ENCODE measurements at places on chromosomes 11 and 22.

- no peak overlapping the region for H3K4me3 ChIP-seq
- DNase-seq = no peak
- H3K27me3 ChIP-seq = no peaks in the 10 kb centered on the region
Measured at GRCh38 chr22:43553451-43554258, 141.8 kb downstream of the MPPED1 start.

GRCh38 chr11:2833051-2833715 is 52.4 kb downstream of the CDKN1C start:
- H3K36me3 ChIP-seq = no peaks in the 10 kb centered on the region
- no peak for DNase-seq
- no peak overlapping the region for H3K27ac ChIP-seq
- H3K4me3 ChIP-seq = no peak overlapping the region
- no peaks in the 10 kb centered on the region for H3K27me3 ChIP-seq

- H3K27ac ChIP-seq = peak overlapping the region; percentile 97
- H3K4me3 ChIP-seq = peak overlapping the region; percentile 96
Measured at GRCh38 chr11:9313648-9314290, 624 bp downstream of the TMEM41B start.

- no peaks in the 10 kb centered on the region for H3K27me3 ChIP-seq
- H3K4me1 ChIP-seq = no peaks in the 10 kb centered on the region
- no peaks in the 10 kb centered on the region for H3K36me3 ChIP-seq
- no peak overlapping the region for H3K4me3 ChIP-seq
Measured at GRCh38 chr11:16338393-16338792, 18.0 kb downstream of the SOX6 start.

- no peak overlapping the region for H3K4me3 ChIP-seq
- H3K4me1 ChIP-seq = no peaks in the 10 kb centered on the region
- H3K27me3 ChIP-seq = no peaks in the 10 kb centered on the region
- no peaks in the 10 kb centered on the region for H3K36me3 ChIP-seq
- no peak overlapping the region for H3K27ac ChIP-seq
Measured at GRCh38 chr11:130653838-130654636, 205.6 kb downstream of the ADAMTS15 start.

DNA sequence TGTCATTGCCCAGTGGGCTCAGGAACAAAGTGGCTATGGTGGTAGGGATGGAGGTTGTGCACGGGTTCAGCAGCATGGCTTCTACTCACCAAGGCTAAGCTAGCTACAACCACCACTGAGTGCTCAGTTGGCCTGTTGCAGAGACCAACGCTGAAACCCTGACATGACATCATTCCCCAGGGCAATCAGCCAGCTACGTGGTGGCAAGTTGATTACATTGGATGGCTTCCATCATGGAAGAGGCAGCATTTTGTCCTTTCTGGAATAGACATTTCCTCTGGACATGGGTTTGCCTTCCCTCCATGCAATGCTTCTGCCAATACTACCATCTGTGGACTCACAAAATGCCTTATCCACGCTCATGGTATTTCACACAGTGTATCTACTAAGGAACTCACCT is 634.3 kb downstream of the OPCML start:
- H3K4me3 ChIP-seq = no peak overlapping the region
- no peak overlapping the region for H3K27ac ChIP-seq
- H3K4me1 ChIP-seq = no peaks in the 10 kb centered on the region
- H3K27me3 ChIP-seq = no peaks in the 10 kb centered on the region
- no peak for DNase-seq

GRCh38 chr11:95307286-95307685 is 76.3 kb upstream of the SESN3 start:
- no peak overlapping the region for H3K27ac ChIP-seq
- H3K4me3 ChIP-seq = no peak overlapping the region
- peaks cover 4% of the 10 kb centered on the region for H3K4me1 ChIP-seq

GRCh38 chr11:9660886-9661285 is 3.0 kb upstream of the SWAP70 start:
- DNase-seq = no peak
- peaks cover 8% of the 10 kb centered on the region for H3K36me3 ChIP-seq
- peaks cover 18% of the 10 kb centered on the region for H3K4me1 ChIP-seq
- no peak overlapping the region for H3K4me3 ChIP-seq

GRCh38 chr11:40281052-40281580 is 1178.3 kb downstream of the LRRC4C start:
- no peaks in the 10 kb centered on the region for H3K36me3 ChIP-seq
- H3K27ac ChIP-seq = no peak overlapping the region
- no peaks in the 10 kb centered on the region for H3K4me1 ChIP-seq
- DNase-seq = no peak

DNA sequence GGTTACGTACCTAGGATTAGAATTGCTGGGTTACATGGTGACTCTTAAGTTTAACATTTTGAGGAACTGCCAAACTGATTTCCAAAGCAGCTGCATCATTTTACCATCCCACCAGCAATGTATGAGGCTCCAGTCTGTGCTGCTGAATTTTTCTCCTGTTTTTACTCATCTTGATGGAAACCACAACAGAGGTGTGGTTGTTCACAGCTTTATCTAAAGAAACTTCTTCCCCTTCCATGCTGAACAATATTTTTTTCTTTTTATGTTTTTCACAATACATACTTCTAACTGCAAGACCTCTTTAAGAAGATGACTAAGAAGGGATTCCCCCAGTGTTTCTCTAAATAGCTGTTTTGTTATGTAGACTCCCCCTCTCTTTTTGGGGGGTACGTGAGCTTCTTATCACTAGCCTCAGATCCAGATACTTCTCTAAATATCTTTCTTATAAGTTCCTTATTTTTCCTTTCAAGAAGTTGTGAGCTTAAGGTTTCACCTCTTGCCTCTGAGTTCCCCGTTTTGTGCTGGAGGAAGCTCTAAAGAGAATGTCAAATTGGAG is 24.0 kb downstream of the TCP11L1 start:
- DNase-seq = no peak
- H3K4me1 ChIP-seq = peaks cover 45% of the 10 kb centered on the region
- no peaks in the 10 kb centered on the region for H3K27me3 ChIP-seq
- H3K4me3 ChIP-seq = no peak overlapping the region
- H3K27ac ChIP-seq = peak overlapping the region; percentile 50
- H3K36me3 ChIP-seq = peaks cover 66% of the 10 kb centered on the region

- H3K36me3 ChIP-seq = no peaks in the 10 kb centered on the region
- H3K4me3 ChIP-seq = no peak overlapping the region
- H3K27ac ChIP-seq = no peak overlapping the region
- peaks cover 9% of the 10 kb centered on the region for H3K27me3 ChIP-seq
Measured at GRCh38 chr22:17348464-17349103, 20.7 kb upstream of the CECR2 start.

- H3K4me3 ChIP-seq = no peak overlapping the region
- no peak overlapping the region for H3K27ac ChIP-seq
- H3K4me1 ChIP-seq = peaks cover 3% of the 10 kb centered on the region
- DNase-seq = no peak
- H3K36me3 ChIP-seq = peaks cover 23% of the 10 kb centered on the region
Measured at GRCh38 chr22:23683545-23683944, 7.3 kb upstream of the RGL4 start.

- H3K27ac ChIP-seq = no peak overlapping the region
- DNase-seq = no peak
- H3K27me3 ChIP-seq = no peaks in the 10 kb centered on the region
- peaks cover 53% of the 10 kb centered on the region for H3K36me3 ChIP-seq
Measured at GRCh38 chr11:124988063-124988462, 34.1 kb downstream of the CCDC15 start.

DNA sequence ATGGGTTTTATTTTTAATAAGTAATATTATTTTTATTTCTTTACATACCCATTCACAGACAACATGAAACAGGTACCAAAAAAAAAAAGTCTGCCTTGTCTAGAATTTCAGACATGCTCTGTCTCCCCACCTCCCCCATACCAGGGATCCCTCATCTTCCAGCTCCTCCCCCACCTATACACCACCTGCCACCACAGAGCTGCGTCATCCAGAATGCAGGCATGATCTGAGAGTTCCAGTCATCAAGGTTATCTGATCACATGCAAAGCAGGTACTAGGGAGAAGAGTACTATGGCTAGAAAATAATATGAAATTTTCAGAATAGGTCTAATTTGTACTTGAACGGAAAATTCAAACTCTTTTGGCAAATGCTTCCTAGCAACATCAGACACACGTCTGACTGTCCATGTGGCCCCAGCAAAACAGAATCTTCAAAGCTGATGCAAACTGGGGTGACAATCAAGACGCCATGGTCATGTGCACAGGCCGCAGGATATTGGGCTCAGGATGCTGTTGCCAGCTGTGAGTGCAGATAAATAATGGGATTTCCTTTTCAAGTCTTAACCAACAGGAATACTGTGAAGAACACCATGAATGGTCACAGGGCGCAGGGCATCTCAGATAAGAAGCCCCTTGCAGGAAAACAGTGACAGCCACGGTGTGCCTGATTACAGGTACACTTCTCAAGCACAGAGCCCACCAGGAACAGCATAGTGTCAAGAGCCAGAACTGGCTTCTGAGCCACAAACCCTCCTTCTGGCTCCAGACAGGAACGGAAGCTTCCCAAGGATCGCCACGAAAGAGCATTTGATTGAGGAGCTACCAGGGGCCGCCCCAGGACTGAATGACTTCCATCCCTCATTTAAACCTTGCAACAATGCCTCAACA is 169.5 kb downstream of the EFCAB6 start:
- H3K4me1 ChIP-seq = no peaks in the 10 kb centered on the region
- peaks cover 4% of the 10 kb centered on the region for H3K27me3 ChIP-seq
- no peak overlapping the region for H3K27ac ChIP-seq
- H3K36me3 ChIP-seq = peaks cover 5% of the 10 kb centered on the region
- H3K4me3 ChIP-seq = no peak overlapping the region

DNA sequence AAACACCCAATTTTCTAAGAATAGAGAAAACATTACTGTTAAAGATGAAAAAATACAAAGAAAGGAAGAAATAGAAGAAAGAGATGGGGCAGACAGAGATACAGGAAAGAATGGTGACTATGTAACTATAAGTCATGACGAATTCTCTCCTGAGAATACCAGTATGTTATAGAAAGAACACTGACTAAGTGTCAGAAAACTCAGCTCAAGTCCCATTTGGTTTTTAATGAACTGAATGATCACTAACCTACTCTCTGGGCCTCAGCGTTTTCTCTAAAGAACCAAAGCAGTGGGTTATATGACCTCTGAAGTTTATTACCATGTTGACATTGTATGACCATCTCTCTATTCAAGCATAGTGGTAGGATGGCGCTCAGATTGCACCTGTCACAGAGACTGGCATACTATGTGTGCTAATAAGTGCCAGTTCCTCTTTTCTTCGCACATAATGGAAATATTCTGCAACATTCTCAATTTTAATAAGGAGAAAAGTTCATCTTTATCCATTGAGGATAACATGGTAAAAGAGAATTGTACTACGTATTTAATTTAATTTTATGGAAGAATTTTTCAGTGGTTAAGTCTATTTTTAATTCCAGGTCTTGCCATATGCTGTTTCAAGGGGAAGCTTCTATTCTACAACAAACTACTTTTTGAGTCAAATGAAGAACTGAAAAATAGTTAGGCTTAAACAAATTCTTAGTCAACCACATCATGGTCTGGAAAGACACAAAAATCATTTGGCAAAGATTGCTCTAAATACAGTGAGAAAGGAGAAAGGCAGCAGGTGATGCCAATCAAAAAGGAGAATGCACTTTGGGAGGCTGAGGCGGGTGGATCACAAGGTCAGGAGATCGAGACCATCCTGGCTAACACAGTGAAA is 25.0 kb upstream of the EED start:
- no peak overlapping the region for H3K4me3 ChIP-seq
- H3K4me1 ChIP-seq = peaks cover 58% of the 10 kb centered on the region
- no peak for DNase-seq
- peak overlapping the region; percentile 70 for H3K27ac ChIP-seq
- H3K36me3 ChIP-seq = peaks cover 8% of the 10 kb centered on the region
- H3K27me3 ChIP-seq = no peaks in the 10 kb centered on the region

DNA sequence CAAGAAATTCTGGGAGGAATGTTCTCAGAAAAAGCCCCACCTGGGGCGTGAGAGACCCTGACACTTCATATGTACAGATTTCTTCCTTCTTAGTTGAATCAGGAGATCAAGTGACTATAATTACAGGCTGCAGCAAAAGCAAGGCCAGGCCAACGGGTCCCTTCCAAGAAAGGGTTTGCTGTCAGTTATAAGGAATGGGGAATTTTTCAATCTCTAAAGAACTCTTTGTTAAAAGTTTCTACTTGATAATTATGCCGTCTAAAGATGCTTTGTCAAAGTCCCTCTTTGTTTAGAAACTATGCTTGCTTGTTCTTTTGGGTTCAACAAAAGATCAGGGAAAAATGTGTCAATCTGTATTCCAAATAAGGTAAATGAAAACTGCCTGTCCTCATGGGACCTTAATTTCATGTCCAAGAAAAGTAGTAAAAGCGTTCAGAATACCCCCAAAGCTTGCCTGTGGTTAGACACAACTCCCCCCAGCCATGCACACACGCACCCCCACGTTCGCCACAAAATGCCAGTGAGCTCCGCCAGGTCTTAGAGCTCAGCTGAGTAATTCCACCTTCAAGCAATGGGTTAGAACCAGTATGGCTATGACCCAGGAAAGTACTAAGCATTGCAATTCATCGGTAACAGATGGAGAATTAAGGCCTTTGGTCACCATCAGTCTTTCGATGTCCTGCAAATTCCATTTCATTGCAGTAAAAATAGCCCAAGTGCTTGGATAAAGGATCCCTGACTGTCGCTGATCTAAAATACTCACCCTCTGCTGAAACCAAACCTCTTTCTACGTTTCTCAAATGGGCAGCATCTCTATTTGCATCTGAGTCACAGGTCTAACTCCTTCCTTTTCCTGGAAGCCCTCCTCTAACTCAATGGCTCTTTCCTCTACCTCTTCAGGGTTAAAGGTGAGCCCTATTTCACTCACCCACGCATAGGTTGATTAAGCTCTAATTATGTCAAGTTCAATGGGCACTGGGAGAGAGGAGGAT is 419.2 kb upstream of the SYN3 start:
- DNase-seq = no peak
- H3K4me3 ChIP-seq = no peak overlapping the region
- no peaks in the 10 kb centered on the region for H3K4me1 ChIP-seq

- no peak overlapping the region for H3K4me3 ChIP-seq
- no peak overlapping the region for H3K27ac ChIP-seq
- H3K36me3 ChIP-seq = peaks cover 23% of the 10 kb centered on the region
Measured at GRCh38 chr22:26722159-26722558, 64.8 kb downstream of the MIAT start.

- peaks cover 2% of the 10 kb centered on the region for H3K27me3 ChIP-seq
- H3K36me3 ChIP-seq = no peaks in the 10 kb centered on the region
- DNase-seq = no peak
- no peaks in the 10 kb centered on the region for H3K4me1 ChIP-seq
- no peak overlapping the region for H3K4me3 ChIP-seq
Measured at GRCh38 chr22:19565382-19566278, 41.4 kb upstream of the CLDN5 start.

- no peaks in the 10 kb centered on the region for H3K36me3 ChIP-seq
- DNase-seq = no peak
- no peak overlapping the region for H3K4me3 ChIP-seq
- H3K4me1 ChIP-seq = peaks cover 1% of the 10 kb centered on the region
- no peak overlapping the region for H3K27ac ChIP-seq
Measured at GRCh38 chr11:22634897-22635629, 9.4 kb upstream of the FANCF start.

GRCh38 chr11:26028393-26028911 is 303.5 kb upstream of the ANO3 start:
- H3K36me3 ChIP-seq = no peaks in the 10 kb centered on the region
- H3K4me3 ChIP-seq = no peak overlapping the region
- no peak for DNase-seq
- H3K4me1 ChIP-seq = no peaks in the 10 kb centered on the region
